ENCODE measurements at places on chromosomes 5 and 9.
A peak's percentile ranks its signal among the peaks of the same experiment; 100 is the strongest.

DNA sequence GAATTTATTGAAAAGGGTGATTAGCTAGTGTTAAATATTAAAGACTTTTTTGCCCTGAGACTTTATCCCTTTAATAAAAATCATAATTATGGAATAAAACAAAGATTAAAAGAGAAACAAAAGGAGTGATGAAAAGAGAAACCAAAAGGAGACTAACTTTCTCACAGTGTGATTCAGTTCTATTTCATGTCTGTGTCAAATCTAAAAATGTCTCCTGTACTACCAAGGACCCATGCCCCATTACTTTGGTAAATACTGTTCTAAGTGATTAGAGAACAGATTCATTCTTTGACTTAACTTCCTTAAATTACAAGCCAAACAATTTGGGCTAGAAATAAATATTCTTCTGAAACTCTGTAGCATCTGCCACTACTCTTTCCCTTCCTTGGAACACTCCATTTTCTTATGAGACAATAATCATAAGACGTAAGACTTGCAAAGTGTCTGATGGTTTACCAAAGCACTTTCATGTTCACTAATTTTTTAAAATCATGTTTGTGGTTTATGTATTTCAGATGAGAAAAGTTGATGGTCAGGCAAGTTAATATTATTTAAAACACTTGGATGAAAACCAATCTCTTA lies 319.0 kb downstream of the EBF1 start:
- DNase-seq: no peak

GRCh38 chr5:143454936-143455516 lies 51.5 kb upstream of the NR3C1 start:
- no peak for DNase-seq

DNA sequence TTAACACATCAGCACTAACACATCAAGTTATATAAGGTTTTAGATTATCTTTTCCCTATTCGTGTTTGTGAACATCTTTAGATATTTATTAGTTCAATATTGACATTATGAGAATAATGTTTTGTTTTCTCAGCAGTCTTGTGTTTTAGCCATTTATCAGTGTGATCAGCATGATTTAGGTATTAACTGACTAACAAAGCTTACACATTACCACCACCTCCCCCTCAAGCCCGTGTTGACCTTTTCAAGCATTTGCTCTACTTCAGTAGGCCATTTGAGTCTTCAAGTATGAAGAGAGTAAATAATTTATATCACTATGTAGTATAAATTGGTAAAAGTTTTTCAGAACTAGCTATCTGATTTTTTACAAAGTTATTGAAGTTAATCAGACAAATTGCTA lies 6.9 kb downstream of the PBX3 start:
- no peak for DNase-seq

GRCh38 chr5:15009420-15009819 lies 137.8 kb upstream of the ANKH start:
- DNase-seq: no peak

DNA sequence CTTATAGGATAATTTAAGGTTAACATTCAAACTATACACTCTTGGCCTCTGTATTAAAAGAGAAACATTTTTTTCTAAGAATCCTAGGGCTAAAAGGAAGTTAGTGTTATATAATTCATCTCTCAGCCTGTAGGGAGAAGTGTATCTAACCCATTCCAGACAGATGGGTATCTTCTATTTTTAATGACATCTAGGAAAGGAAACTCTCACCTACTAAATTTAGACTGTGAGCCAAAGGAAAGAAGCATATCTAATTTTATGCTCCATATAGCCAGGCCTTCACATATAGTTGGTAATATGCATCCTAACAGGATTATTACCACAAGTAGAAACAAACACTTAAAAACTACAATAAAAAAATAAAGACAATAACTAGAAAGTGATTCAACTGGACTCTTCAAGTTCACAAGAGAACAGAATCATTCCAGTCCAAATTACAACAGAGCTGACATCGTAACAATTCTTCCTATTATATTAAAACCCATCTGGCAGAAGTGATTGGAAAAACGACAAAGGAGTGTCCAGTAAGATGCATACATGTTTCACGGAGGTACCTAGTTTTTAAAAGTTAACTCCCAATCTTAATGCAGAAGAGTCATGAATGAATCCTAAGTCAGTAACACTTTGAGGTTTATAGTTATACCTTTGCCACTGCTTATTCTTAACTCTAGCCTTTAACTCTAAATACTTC lies 39.4 kb downstream of the SCAI start:
- no peak for DNase-seq

GRCh38 chr9:135078361-135078821 lies 9.1 kb upstream of the OLFM1 start:
- no peak for DNase-seq

DNA sequence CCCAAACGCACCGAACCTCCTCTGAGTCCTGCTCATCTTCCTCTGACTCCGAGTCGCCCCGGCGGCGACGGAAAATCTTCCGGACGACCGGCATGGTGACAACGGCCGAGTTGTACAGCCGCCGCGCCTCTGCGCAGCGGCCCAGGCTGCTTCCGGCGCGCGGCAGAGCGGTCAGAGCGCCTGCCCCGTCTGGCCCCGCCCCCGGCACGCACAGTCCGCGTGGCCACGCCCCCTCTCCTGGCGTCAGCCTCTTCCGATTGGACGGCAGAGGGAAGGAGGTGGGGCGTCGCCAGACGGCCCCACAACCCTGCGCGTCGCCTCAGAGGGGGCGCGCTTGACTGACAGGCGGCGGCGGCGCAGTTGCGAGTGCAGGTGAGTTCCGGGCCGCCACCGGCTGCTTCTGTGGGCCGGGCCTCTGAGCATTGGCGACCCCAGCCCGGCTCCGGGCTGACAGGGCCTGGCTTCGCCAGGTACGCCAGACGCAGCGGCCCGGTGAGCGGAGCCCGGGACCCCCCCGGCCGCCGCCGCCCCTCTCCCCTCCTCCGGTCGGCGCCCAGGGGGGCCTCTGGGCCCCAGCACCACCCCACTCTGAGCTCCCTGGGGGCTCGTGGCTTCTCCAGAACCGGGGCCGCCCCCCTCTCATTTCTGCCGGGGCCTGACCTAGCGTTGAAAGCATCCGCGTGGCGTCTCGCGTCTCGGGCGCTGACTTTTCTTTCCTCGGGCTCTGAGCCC lies at the start of the genes C9orf78 and USP20:
Gene C9orf78, minus strand, starts transcription at position 148 of the 732 bp plus-strand sequence. Its CDS starts 54 bp downstream, at position 94.
Gene USP20, plus strand, starts transcription at position 331 of the 732 bp plus-strand sequence. CDS start 17,098 bp downstream, outside the sequence.
- peak; percentile 97 for DNase-seq

DNA sequence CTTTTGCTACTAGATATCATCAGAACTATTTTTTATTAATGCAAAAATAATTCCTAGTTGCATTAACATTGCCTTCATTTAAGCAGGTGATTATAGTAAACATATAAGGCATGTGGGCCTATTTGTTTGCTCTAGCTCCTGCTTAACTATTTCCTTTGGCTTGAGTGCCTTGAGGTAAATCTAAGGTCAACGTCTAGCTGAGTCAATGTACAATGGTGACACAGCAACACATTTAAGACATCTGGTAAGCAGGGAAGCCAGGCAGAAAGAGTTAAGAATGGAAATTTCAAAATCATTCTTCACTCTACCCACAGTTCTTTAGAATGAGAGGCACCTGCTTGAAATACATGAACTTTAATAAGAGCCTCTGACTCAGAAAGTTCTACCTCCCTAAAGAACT lies 111.9 kb upstream of the FST start:
- no peak for DNase-seq

DNA sequence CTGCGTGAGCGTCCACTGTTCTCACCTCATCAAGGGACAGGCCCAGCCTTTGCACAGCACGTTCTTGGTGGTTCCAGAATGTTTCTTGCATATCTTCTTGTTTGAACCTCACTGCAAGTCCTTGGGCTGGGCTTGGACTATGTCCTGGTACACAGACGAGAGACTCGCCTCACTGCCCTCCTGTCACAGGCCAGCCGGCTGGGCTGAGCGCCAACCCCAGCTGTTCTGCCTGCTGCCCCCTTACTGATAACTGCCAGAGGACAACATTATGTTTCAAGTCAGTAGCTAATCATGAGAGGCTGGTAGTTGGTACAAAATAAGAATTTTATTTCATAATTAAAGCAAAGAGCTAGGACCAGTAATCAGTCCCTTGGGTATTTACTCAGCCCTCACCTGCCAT lies 52.8 kb upstream of the LRRTM2 start:
- no peak for DNase-seq

DNA sequence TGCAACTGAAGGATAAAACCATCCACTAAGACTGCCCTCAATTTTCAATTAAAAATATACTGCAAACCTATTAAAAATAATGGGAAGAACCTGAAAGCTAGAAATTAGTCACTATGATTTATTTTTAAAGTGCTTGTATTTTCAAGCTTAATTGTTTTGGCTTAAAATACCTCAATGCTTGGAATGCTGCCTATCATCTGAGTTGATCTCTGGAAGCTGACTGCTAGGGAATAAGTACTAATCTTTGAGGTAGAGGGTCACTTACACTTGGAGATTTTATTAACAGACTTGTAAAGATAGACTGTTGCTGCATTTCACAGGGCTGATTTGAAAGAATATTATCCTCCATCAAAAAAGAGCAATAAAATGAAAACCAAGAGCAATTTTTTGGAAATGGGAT lies 6.2 kb downstream of the PCSK1 start:
- no peak for DNase-seq

GRCh38 chr9:137487454-137488326 lies 28.6 kb upstream of the NSMF start:
- no peak for DNase-seq

Measured in stimulated activated CD4-positive, alpha-beta T cell treated with anti-CD3 and anti-CD28 coated beads, Interleukin-4, amount 100 ng/mL, for 48 hours (primary cell).